ENCODE measurements at places on chromosomes 11 and 22.
A peak's percentile ranks its signal among the peaks of the same experiment; 100 is the strongest.

DNA sequence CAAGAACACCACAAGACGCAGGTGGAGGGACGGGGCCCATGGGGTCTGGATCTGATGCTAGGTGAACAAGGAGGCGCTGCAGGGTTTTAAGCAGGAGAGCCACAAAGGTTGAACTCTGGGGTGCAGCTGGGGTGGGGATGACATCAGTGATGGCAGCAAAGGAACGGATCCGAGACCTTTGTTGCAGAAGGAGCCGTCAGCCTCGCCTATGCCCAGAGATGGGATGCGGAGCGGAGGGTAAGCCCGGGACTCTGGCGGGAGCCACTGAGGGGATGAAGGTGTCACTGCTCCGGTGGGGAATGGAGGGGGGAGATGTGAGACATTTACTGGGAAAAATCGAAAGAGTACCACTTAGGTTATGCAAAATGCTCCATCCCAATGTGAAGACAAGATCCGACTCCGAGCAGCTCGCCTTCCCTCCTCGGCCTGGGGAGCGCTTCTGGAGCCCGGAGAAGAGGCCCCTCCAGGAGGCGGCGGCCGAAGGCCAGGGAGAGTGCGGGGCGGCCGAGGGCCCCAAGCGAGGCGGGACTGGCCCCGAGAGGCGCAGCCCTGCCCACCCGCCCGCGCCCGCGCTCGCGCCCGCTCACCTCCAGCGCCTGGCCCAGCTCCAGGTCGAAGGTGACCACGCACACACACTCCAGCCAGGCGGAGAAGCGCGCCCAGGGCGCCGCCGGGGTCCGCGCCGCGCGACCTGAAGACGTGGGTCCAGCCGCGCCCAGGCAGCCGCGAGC, 422 bp downstream of the DENND6B start:
- no peak for DNase-seq

DNA sequence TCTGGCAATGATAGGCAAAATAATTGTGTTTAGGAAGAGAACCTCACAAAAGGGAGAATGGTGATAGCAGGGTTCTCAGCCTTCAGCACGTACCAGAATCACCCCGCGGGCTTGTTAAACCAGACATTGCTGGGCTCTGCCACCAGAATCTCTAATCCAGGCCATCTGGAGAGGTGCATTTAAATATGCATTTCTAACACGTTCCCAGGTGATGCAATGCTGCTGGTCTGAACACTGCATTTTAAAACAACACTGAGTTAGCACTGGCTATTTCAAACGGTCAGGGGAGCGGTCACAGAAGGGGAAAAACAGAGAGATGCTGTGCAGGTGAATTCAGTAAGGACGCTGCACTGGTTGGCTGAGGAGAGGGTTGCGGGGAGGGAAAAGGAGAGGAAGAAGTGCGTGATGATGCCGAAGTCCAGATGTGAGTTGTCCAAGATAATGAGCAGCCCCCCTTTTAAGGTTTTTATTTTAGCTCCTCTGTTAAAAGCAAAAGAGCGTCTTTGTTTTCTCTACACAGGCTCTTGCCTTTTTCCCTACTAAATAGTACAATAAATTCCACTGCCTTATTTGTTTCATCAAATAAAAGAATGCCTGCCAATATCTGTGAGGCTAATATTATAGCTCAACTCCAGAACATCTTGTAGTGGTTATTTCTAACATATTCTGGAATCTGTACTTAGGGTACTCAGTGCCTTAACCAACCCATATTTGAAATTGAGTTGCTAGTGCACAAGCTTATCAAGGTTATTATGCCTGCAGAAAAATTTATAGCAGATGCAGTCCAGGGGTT, 109.6 kb upstream of the POU2AF2 start:
- DNase-seq = no peak

GRCh38 chr22:22070371-22070824, 87.8 kb upstream of the TOP3B start:
- DNase-seq = no peak

GRCh38 chr11:62851807-62852522, 12.6 kb upstream of the WDR74 start:
- DNase-seq = no peak

DNA sequence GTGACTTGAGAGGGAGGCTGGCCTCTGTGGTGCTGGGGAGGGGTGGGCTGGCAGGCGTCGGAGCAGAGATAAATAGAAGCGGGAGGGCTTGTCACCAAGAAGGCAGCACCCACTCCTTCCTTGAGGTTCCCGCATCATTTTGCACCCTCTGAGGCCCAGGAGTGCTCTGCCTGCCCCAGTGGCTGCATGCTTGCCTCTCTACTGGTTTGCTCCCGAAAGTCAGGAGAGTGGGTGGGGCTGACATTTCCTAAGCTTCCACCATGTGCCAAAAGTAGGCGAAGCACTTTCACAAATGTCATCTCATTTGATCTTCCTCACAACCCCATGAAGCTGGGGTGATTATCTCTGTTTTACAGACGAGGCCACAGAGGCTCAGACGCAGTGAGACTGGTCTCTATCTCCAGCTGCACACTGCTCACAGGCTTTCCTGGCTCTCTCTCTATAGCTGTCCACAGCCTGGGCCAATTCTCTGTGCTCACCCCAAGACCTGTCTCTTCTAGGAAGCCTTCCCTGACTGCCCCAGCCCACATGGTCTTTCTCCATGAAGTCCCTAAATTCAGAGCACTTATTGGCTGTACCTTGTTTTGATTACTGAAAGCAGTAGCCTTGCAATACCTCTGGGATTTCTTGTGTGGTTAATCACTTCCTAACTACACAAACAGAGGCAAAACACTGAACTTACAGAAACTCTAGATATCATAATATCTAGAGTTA, 2.6 kb upstream of the UCP3 start:
- no peak for DNase-seq

DNA sequence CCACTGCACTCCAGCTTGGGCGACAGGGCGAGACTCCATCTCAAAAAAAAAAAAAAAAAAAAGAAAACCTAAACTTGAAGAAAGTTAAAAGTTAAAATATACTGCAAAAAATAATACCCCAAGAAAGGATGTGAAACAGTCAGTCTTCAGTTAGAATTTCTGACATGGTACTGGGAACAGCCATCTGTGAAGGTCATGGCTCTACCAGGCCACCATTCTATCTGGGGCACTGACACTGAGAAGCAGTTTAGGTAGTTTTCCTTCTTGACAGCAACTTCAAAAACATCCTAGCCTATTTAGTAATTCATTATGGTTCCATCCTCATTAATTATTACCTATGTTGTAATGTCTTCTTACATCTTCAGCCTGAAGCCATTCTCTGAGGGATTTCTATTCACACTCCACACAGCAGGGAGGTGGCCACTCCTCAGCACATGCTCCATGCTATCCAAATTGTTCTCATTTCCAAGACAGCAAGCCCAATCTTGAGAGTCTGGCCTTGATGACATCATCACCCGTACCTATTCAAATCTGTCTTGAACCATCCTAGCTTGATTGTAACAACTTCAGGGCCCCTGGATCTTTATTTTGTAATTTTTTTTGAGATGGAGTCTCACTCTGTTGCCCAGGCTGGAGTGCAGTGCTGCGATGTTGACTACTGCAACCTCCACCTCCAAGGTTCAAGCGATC, 38.2 kb downstream of the SERPIND1 start:
- DNase-seq = no peak

- no peak for DNase-seq
Measured at GRCh38 chr11:131036514-131036913, 120.2 kb upstream of the SNX19 start.

- DNase-seq = no peak
Measured at GRCh38 chr22:44947049-44947448, 62.8 kb downstream of the PHF21B start.

DNA sequence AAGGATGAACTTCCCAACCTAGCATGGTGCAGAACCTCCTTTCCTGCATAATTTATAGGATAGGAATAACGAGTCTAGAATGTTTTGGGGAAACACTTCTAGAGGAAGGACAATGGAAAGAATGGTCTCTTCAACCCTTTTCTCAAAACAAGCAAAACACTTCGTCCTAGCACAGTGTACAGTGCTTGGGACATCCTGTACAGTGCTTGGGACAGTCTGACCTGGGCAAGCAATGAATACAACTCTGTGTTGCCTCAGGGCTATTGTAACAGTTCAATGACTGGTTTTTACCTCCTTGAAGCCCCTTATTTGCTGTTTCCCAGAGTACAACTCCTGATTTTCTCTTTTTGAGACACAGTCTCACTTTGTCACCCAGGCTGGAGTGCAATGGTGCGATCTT, 1.6 kb upstream of the ADAMTS8 start:
- no peak for DNase-seq

DNA sequence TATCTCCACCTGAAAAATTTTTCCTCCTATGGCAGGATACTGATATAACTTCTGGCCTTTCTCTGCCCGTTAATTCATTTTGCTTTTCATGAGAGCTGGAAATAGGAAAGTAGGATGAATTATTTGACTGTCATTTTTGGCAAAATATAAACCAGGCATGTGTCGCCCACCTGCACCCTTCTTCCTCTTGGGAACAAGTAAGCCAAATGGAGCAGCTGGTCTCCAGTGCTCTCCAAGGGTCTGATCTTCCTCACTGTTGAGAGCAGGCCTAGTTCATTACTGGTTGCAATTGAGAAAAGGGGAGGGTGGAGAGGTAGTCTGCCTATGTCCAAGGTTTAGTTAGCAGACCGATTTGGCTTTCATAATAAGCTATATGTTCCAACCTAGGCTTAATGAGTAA, 582.2 kb downstream of the DLG2 start:
- no peak for DNase-seq

DNA sequence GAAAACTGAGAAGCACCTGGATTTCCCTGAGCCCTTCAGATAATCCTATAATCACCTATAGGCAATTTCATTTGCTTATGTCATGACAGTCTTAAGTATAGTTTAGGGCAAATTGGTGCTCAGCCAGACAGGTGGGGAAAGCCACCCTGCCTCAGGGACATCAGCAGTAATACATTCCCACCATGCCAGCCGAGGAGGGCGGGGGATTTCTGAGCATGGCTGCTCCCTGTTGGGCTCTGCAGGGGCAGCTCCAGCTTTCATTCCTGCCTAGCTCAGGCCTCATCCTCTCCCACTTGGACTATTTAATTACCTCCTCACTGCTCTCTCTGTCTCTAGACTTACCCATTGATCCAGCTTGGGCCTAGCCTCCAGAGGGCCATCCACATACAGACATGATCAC, 9.0 kb upstream of the DRD2 start:
- DNase-seq = no peak

- no peak for DNase-seq
Measured at GRCh38 chr22:35450824-35451569, 51.1 kb downstream of the MCM5 start.

DNA sequence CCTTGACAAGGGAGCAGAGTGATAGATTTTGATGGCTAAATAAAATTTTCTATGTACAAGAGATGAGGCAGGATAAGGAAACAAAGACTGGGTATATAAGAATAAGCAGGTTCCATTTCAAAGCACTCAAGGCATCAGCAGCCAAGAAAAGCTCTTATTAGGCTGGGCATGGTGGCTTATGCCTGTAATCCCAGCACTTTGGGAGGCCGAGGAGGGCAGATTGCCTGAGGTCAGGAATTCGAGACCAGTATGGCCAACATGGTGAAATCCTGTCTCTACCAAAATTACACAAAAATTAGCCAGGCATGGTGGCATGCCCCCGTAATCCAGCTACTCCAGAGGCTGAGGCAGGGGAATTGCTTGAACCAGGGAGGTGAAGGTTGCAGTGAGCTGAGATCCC, 563.4 kb upstream of the CCDC179 start:
- no peak for DNase-seq

- no peak for DNase-seq
Measured at GRCh38 chr11:14764579-14765527, 121.2 kb downstream of the PDE3B start.

DNA sequence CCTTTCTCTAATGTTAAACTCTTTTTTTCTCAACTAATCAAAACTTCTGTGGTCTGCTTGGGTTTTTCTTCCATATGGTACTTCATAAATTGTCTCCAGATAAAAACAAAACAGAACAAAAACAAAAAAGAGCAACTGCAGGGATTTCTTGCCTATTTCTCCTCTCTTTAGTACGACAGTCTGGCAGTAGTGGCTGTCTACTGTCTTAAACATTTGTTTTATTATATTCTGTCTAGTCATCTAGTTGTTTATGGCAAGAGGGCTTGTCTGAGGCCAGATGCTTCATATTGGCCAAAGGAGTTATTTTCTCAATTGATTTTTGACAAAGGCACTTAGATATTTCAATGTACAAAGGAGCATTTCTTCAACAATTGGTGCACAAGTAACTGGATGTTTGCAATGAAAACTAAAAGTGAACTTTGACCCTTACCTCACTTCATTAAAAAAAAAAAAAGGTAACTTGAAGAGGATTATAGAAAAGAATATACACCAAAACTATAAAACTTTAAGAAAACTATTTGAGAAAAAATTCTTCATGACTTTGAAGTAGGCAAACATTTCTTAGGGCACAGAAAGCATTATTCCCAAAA, 404.2 kb downstream of the LUZP2 start:
- no peak for DNase-seq

DNA sequence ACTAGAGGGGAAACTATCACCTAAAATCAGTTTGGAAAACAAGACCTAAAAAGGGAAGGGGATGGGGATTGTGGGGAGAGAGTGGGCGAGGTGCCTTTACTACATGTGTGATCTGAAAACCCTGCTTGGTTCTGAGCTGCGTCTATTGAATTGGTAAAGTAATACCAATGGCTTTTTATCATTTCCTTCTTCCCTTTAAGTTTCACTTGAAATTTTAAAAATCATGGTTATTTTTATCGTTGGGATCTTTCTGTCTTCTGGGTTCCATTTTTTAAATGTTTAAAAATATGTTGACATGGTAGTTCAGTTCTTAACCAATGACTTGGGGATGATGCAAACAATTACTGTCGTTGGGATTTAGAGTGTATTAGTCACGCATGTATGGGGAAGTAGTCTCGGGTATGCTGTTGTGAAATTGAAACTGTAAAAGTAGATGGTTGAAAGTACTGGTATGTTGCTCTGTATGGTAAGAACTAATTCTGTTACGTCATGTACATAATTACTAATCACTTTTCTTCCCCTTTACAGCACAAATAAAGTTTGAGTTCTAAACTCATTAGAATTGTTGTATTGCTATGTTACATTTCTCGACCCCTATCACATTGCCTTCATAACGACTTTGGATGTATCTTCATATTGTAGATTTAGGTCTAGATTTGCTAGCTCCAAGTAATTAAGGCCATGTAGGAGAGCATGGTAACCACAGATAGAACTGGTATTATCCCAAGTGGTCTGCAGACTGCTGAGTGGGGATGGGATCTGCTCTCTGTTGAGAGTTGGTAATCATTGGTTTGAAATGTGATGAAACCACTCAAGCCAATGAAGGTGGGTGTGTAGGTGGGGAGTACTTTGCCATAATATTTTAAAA, 3.6 kb downstream of the NEAT1 start:
- DNase-seq = no peak

DNA sequence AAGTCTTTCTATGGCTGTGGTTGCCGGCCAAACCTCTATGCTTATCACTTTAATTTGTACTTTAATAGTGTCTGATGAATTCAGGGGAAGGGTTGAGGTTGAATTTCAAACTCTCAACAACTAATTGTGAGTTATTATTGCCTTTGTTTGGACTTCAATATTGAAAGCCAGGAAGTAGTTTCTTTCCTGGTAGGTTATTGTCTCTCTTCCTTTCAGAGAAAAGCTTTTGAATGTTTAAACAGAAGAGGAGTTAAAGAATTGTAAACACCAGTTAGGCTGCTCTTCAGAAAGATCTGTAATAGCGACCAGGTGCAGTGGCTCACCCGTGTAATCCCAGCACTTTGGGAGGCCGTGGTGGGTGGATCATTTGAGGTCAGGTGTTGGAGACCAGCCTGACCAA, 22.2 kb downstream of the NNMT start:
- DNase-seq = no peak

GRCh38 chr11:1652771-1653540, 23.4 kb downstream of the KRTAP5-5 start:
- peak; percentile 75 for DNase-seq

GRCh38 chr11:126202646-126203359, 8.6 kb downstream of the RPUSD4 start:
- DNase-seq = no peak

Data from activated CD8-positive, alpha-beta memory T cell treated with anti-CD3 and anti-CD28 coated beads for 1 hour (primary cell).